ENCODE measurements at places on chromosomes 7 and 10.
A peak's percentile ranks its signal among the peaks of the same experiment; 100 is the strongest.

GRCh38 chr7:128918016-128918665 is 7.6 kb upstream of the KCP start:
- no peak for DNase-seq

GRCh38 chr10:119252051-119252465 is 44.7 kb downstream of the GRK5 start:
- no peak for DNase-seq

DNA sequence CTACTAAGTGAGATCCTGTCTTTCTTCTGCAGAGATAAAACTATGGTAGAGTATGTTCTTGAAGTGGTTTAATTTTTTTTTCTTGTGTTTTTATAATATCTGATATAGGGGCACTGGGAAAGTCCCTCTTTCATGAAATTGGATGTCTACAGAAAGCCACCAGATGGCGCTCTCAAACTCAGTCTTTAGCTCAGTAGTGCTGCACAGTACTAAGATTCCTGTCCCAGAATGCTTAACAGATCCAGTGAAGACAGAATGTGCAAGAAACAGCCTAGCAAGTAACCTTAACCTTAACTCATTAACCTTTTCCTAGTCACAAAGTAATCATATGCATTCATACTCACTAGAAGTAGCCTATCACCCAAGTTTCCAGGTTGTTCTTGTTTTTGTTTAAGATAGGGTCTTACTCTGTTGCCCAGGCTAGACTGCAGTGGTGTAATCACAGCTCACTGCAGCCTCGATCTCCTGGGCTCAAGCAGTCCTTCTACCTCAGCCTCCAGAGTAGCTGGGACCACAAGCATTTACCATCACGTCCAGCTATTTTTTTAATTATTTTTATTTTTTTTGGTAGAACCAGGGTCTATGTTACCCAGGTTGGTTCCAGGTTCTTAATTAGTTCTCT is 56.7 kb downstream of the IDE start:
- DNase-seq, result peak; percentile 21

DNA sequence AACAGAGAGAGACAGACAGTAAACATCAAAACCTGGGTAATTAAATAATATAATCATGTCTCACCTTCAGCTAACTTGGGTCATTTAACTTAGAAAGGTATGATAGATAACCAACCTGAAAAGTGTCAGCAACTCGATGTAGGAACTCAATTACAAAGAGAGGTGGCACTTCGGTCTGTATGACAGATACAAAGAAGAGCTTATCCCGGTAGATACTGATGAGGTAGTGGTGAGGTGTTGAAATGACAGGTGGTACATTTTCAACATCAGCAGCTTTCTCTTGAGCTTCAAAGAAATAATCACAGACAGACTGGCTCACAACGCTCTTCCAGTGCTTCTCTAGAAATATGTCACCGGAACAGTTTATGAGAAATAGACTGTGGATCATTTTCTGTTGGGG is 12.6 kb downstream of the AP3M1 start:
- no peak for DNase-seq

DNA sequence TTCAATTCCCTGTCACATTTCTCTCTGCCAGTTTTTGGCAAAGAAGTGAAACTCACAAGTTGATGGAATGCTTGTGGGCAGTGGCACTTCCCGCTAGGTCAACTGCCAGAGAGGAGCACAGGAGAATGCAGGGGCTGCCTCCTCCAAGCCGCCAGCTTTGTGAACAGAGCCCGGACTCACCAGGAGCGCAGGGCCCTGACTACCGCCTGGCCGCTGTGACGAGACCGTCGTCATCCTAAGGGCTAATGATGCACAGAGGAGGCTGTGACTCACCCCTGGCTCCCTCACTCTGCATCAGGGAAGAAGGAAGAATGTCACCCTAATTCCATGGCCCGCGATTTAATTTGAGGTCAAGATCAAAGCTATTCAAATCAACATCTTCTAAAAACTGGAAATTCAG is 123.9 kb downstream of the TAX1BP1 start:
- DNase-seq, result no peak

DNA sequence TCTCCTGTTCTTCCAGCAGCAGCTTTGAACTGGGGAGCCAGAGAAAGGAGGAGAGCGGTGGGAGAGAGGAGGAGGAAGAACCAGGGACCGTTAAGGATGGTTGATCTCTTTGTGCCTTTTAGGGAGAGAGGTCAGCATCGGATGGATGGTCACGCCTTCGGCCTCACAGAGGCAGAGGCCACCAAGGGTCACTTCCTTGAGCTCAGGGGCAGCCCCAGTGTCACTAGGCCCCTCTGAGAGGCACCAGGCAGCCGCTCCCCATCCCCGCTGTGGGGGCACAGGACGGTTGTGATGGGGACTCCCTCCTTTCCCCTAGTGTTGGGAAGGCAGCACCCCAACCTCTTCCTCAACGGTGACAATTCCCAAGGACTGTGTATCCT is 121.4 kb downstream of the DNAJB6 start:
- no peak for DNase-seq

- no peak for DNase-seq
These were observed 4.7 kb downstream of the TMEM120A start for GRCh38 chr7:75989500-75990388.

GRCh38 chr7:141407893-141408292 is 143.3 kb upstream of the AGK start:
- no peak for DNase-seq

DNA sequence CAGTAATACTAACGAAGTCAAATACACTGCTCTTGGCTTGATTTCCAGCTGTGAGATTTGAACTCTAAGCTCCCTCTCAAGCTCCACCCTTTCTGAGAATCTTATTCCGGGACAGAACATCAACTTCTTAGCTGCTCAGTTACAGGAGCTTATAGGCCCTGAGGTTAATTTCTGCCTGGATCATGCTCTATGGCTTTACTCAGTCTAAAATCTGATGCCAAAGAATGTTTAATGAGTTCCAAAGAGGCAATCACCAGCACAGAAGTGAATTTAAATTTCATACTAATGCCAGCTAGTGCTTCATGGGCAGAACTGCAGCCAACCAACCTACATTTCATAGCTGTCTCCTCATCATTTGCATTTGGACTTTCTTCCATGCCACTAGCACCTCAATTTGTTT is 707.2 kb downstream of the MAGI2 start:
- no peak for DNase-seq

DNA sequence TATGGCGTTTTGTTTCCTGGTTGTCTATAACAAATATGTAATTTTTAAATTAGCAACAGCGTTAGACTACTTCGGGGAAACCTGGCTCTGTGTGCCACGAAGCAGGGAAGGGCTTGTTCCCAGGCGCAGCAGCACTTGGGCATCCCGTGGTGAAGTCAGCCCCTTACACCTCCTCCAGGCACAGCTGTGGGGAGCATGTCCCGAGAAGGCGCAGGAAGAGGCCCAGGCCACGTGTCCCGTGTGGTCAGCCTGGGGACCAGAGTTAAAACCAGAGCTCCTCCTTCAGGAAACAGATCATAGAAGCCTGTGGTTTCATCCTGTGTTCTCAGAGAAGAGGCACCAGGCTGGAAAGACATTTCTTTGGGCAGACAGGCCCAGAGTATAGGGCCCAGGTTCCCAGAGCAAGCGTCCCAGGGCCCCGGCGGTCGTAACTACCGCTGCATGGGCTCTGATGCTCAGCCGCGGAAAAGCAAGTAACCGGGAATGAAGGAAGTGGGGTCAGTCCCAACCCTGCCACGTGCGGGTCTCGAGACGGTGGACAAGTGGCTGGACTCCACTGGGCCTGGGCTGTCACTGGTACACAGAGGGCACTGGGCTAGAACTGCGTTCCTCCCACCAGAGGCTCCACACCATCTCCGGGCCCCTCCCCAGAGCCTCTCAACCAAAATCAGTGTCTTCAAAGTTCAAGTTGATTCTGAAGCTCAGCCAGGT is 7.1 kb downstream of the NUDT1 start:
- no peak for DNase-seq

- DNase-seq, result no peak
These were observed 26.0 kb upstream of the TMEM140 start for GRCh38 chr7:135121868-135122267.

DNA sequence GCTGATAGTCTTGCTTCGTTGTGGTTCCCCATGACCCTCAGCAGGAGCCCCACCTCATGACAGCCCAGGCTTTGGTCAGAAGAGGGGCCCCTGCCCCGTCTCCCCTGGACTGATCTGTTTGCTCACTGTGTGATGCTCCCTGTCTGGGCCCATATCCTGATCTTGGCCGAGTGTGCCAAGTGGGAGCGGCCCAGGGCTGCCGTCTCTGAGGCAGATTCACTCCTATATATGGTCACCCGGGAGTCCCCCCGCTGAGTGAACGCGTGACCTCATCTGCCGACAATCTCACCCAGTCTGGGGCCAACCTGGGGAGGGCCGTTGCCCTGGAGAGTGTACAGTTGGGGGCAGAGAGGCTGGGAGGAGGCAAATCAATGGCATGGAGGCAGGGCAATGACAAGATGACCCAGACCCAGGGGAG is 34.5 kb downstream of the PPIF start:
- no peak for DNase-seq

DNA sequence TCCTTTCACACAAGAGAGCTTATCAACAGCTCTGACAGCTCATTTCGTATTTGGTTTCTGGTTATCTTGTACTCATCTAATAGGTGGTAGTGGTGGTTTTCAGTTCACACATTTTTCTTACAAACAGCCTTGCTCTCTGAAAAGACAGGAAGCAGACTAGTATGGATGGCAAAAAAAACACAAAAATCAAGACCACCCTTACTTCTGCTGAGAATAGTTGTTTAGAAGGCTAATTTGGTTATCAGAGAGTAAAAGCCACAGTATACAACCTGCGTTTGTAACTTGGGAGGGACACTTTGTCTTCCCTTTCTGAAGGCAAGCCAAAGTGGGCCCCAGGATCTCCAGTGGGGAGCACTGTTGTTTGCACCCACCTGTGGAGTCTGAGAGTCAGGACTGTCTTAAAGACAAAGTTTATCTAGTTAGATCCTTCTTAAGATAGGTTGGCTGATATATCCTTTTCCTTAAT is 68.0 kb downstream of the PIP4K2A start:
- DNase-seq, result no peak

- DNase-seq, result no peak
These were observed 48.4 kb upstream of the MGMT start for GRCh38 chr10:129418496-129419225.

DNA sequence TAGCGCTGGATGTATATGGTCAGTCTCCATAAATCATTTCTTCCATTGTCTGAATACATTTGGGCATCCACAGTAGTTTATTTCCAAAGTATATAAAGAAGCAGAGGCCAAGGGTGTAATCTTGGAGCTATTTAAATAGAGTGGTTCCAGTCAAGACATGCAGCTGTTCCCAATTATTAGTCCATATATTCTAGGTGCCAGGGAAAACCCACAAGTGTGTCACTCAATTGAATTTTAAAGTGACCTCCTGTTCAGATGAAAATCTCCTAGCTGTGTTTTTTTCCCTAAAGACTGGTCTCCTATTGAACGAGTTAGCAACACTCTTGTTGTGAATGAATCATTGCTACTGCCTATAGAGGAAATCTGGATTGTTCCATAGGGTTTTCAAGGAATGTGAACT is 260.2 kb upstream of the BMPER start:
- DNase-seq, result no peak

DNA sequence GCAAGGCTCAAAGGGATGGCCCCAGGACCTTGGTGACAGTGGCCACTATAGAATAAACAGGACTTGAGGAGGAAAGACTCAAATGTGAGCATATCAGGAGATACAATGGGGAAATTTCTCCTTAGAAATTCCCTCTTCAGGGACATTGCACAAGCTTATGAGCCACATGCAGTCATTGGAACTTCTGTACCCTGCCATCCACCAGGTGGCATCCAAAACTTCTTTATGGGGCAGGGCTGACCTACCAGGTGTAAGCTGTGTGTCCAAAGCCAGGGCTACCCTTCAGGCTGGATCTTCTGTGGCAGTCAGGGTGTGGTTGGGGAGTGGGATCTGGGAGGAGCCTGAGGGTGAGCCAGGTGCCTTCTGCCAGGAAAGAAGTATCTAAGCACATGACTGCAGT is 36.6 kb upstream of the LRRC18 start:
- DNase-seq, result no peak

DNA sequence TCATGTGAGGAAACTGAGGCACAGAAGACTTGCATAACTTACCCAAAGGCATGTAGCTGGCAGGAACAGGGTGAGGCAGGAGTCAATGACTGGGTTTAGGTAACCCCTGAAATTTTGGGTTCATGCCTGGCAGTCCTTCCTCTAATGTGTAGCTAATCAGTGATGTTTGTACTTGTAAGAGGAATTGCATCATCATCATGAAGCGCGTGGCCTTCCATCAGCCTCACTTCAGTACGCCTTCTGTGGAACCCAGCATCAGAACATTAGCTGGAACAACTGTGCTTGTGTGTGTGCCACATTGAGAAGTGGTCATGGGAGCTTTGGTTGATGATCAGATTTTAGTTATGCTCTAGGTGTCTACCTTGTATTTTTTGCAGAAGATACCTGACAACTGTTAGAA is 18.2 kb upstream of the STMP1 start:
- DNase-seq, result no peak

DNA sequence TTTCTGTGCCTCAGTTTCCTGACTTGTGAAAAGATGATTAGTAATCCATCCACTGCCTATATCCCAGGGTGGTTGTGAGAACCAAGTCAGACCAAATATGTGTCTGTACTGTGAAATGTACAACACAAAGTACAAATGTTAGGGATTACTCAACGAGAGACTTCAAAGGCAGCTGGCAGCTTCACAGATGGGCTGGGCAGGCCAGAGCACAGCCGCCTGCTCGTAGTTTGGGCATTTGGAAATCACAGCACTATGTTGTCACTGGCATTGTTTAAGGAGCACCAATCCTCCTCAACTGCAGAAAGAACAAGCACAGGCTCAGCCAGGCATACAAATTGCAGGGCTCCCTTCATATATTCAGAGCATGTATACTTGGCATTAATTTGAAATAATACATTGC is 64.5 kb upstream of the C10orf90 start:
- no peak for DNase-seq

GRCh38 chr7:47390914-47391313 is 191.0 kb downstream of the TNS3 start:
- DNase-seq, result no peak

- DNase-seq, result no peak
These were observed 491.0 kb downstream of the LRMDA start for GRCh38 chr10:75922435-75922834.

- no peak for DNase-seq
These were observed 24.0 kb downstream of the ZPBP start for GRCh38 chr7:50068850-50069551.

DNA sequence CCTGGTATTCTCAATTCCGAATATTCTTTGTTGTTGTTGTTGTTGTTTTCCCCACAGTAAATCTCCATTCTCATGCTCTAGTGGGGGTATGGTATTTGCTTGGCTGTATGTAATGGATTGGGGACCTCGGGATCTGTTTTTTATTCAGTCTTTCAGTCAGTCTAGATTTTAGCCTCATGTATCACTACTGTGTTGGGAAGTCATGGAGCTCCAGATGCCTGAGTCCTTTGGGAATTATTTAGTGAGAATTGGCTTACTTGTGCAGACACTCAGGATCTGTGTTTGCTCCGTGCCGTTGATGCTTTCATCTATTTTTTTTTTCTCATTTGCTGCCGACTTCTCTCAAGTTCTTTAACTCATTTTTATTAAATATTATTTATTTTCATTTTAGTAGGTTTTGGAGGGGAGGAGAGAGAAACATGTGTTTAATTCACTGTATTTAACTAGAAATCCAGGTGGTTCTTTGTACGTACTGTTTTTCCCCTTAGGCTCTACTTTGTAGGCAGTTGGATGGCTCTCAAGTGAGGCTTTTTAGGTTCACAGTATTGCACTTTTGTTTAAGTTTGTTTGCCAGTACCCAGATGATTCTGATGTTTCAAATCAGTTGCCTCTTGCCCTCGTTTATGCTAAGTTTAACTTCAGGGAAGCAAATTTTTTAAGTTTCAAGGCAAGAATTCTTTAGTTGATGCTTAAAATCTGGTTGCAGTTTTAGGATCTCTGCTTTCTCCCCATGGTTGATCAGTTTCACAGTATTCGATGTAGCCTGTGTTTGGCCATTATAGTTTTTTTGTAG is 36.9 kb downstream of the ZNRF2 start:
- DNase-seq, result no peak
